ENCODE measurements at places on chromosomes 1 and 21. TPM values are rescaled to one million over a fixed set of nuclear protein-coding genes. Genes with fewer than 3 reads are reported as not detected.

Gene FMOD
- 126 TPM for total RNA-seq

GRCh38 chr1:197222025-197222685 is 45.9 kb upstream of the CRB1 start:
- no peak for DNase-seq

Gene MEF2D
- 66.8 TPM for total RNA-seq

Gene RNU1-3
- total RNA-seq, result 13,769 TPM

Gene TENT5C
- total RNA-seq, result 37.0 TPM

GRCh38 chr1:76666499-76666898 is 200.8 kb upstream of the ST6GALNAC5 start:
- no peak for DNase-seq

Gene RUNX3
- total RNA-seq, result 2.0 TPM

DNA sequence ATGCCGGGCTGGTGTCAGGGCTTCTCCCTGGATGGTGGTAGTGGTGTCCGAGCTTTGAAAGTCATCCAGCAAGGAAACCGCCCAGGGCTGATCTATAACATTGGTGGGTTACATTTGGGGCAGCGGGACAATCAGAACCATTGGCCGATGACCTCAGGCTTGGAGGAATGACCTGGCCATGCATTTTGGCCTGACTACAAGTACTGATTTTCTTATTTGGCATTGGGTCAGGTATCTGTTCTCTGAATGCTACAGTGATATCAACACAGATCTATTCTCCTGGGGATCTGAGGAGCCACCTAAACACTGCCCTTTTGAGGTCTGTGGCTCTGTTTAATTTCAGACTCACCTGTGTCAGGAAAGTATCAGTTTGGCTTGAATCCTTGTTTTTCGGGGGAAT is 128.7 kb downstream of the VPS13D start:
- no peak for DNase-seq

DNA sequence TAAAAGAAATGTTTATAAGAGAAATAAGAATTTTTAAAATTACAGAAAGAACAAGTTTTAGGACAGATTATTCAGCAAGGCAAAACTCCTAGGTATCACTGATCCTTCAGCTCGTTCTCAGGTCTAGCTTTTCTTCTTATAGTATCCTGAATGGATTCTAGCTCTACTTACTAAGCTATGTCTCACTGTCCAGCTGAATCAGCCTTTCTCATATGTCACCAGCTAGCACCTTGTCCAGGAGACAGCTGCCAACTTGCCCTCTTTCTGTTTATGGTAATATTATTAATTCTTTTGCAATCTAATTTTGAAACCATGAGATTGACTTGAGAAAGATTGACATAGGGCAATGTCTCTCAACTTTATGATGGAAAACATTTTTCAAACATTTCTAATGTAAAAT is 159.9 kb downstream of the LYPLAL1 start:
- no peak for DNase-seq

GRCh38 chr1:63790989-63791388 is 17.2 kb downstream of the ROR1 start:
- no peak for DNase-seq

Gene SPAG17
- total RNA-seq, result 0.89 TPM

GRCh38 chr1:97384294-97384968 is 536.4 kb downstream of the DPYD start:
- no peak for DNase-seq

- DNase-seq, result no peak
Measured at GRCh38 chr1:48688102-48688760, 88.5 kb downstream of the BEND5 start.

GRCh38 chr1:45583666-45584350 is at the start of gene NASP:
NASP (plus strand) TSS chr1:45584041; CDS start chr1:45584147, 106 bp downstream.
- DNase-seq, result peak; percentile 93

DNA sequence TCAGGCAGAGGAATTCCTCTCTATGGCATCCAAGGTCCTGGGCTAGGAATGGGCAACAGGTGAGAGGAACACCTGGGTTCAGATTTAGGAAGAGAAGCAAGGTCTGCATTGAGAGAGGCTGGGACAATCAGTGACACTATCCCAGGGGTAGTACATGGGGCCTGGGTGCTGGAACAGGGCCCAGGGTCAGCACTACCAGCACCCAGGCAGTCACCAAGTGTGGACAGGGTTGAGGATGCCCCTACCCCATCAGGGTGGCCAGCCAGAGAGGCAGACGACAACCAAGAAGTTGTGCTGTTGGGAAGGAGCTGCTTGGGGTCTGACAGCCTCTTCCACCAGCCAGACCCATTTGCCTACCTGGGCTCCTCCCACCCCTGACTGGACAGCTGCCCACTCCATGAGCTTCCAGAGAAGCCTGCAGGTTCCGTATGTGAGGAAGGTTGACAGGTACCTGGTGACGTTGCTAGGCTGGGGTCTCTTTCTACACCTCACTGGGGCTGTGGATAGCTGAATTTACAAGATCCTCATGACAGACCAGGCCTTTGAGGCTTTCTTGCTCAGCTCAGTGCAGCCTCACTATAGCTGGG is 13.9 kb downstream of the CYP4A11 start:
- no peak for DNase-seq

Gene CNIH3
- 6.7 TPM for total RNA-seq

DNA sequence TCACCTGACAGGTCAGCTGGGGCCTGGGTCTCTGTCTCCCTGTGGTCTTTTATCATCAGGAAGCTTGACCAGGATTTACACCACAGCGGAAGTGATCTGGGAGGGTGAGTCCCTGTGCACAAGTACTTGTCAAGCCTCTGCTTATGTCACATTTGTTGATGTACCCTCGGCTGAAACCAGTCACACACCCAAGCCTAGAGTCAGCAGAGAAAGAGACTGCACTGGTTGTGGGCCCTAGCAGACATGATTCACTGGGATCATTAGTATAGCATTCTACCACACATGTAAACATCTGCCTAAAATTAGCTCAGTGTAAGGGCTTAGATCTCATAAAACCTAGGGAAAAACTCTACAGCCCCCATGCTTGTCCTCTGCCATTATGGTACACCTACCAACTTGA is 79.3 kb upstream of the LAMC2 start:
- DNase-seq, result no peak

Gene RNASEL
- 11.6 TPM for total RNA-seq

GRCh38 chr1:67535474-67535873 is 105.3 kb upstream of the SERBP1 start:
- DNase-seq, result peak; percentile 90

DNA sequence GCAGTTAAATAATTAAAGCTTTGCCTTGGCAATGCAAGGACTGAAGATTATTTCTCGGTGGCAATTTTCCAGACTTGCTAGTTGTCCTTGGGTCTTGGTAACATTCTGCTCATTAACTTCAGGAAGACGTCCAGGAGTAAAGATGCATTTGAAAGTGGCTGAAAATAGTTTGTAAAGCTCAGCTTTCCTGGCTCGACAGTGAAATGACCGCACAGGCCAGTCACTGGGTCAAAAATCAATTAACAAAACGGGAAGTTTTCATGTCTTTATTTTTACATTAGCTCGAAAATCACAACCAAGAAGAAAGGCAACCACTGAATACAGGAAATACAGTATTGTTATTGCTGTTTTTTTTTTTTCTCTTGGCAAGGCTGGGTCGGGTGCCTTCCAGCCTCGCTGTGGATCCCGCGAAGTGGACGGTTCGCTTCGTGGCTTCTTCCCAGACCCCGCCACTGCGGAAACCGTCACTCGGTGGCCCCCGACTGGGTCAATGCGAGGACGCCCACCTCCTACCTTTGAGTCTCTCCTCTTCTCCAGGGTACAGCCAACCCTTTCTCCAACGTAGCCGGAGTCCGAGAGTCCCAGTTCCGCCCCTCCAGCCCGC is 479 bp upstream of the SNX7 start:
- no peak for DNase-seq

Gene ECM1
- 19.7 TPM for total RNA-seq

GRCh38 chr1:87331365-87332241 is 2.9 kb downstream of the LMO4 start:
- peak; percentile 90 for DNase-seq

Gene MSH4
- 1.6 TPM for total RNA-seq

DNA sequence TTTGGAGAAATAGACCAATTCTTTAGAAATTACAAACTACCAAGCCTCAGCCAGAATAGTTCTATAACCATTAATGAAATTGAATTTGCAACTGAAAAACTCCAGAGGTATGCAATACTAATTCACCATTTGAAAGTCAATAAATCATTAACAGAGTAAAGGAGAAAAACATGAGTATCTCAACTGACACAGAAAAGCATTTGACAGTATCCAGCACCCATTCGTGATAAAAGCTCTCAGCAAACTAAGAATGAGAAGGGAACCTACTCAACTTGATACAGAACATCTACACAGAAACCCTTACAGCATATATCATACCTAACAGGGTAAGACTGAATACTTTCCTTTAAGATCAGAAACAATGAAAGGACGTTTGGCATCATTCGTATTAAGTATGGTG is 54.3 kb downstream of the ST6GALNAC5 start:
- DNase-seq, result no peak

DNA sequence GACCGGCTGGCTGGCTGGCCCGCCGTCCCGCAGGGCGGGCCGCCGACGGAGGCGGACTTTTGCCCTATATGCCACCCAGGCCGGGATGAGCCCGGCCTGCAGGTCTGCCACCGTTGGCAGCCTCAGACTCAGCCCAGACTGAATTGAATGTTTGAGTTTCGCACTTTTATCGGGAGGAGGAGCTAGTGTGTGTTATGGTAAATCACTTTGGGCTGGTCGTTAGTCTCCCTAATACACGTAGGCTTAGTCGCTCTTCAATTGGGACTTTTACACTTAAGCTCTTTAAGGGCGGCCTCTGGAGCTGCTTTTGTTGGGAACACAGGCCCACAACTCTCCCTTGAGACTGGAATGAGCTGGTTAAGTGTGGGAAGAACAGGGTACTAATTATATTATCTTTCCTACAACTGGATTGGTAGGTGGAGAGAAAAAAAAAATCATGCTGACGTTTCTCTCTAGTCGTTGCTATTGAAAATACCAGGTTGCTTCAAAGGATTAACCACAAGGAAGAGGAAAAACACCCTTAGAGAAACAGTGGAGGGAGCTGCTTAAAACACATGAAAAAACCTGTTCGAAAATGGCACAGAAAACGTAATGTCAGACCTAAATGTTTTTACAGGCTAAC is 1.4 kb upstream of the IRF2BP2 start:
- no peak for DNase-seq

Gene ACTA1
- 0.45 TPM for total RNA-seq

Gene SMPDL3B
- 0.27 TPM for total RNA-seq

GRCh38 chr1:29129916-29130315 is 6.2 kb upstream of the TMEM200B start:
- no peak for DNase-seq

DNA sequence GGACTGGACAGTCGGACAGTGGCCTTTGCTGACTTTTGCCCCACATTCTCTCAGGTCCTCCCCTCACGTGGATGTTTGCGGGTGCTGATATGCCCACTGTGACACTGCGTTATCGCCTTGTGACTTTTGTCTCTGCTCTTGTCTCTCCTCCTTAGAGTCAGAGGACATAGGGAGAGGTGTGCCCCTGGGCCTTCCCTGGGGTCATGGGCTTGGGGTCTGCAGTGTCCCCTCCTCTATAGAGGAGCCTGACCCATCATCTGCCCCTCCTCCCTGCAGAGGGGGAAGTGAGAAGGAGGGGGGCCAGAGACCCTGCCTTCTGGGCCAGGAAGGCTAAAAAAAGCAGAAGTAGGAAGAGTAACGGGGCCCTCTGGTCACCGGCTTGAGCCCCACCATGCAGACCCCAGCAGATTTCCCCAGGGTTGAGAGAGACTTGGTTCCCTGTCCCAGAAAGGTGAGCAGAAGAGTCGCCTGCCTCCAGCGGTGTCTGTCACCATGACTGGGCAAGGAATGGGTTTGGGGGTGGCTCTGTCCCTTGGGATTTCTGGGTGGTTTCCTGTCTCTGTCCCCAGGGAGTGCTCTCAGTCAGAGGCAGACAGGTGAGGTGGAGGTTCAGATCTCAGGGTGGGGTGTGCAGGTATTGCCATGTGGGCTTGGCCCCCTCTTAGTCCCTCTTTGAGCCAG is 13.3 kb downstream of the RPS6KA1 start:
- DNase-seq, result no peak

- DNase-seq, result no peak
Measured at GRCh38 chr1:16018749-16019643, 1.2 kb upstream of the HSPB7 start.

- no peak for DNase-seq
Measured at GRCh38 chr1:7676274-7676945, 94.7 kb upstream of the VAMP3 start.

GRCh38 chr1:16605532-16606505 is 7.5 kb downstream of the NBPF1 start:
- DNase-seq, result no peak

DNA sequence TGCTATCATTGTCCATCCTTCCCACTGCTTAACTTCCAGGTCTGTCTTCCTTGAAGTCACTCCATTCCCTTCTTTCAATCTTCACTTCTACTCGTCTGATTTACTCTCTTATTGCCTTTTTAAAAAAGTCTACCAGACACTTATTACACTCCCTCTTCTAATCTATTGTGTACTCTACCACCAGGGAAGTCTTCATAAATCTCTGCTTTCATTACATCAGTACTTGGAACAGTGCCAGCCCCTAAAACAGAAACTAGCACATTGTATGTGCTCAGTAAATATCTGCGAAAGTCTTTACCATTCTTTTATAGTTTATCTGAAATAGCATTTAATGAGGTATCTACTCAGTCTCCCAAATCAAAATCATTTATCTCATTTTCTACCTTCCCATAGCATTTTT is 236.4 kb downstream of the USH2A start:
- DNase-seq, result no peak

DNA sequence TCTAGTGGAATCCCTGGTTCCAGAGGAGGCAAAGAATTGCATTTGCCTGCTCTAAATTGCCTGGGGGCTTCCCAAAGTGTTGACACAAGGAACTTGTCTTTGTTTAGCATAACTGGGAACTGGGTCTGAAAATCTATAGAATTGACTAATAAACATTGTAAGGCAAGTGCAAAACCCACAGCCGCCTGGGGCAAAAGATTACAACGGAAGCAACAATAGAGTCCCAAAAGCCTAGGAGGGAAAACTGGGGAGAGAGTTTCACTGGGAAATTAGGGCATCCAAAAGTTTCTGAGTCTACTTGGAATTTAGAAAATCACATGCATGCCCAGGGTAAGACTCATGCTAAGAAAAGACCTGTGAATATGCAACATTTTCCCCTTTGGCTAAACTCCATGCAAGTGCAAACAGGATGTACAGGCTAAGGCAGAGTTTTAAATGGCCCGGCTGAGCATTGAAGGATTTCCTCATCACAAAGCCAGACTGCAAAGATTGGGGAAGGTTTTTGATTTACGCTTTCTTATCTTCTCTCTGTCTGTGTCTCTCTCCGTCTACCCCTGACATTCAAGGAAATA is 725.3 kb upstream of the NCAM2 start:
- DNase-seq, result no peak
